ENCODE measurements at places on chromosomes 13 and 19.

DNA sequence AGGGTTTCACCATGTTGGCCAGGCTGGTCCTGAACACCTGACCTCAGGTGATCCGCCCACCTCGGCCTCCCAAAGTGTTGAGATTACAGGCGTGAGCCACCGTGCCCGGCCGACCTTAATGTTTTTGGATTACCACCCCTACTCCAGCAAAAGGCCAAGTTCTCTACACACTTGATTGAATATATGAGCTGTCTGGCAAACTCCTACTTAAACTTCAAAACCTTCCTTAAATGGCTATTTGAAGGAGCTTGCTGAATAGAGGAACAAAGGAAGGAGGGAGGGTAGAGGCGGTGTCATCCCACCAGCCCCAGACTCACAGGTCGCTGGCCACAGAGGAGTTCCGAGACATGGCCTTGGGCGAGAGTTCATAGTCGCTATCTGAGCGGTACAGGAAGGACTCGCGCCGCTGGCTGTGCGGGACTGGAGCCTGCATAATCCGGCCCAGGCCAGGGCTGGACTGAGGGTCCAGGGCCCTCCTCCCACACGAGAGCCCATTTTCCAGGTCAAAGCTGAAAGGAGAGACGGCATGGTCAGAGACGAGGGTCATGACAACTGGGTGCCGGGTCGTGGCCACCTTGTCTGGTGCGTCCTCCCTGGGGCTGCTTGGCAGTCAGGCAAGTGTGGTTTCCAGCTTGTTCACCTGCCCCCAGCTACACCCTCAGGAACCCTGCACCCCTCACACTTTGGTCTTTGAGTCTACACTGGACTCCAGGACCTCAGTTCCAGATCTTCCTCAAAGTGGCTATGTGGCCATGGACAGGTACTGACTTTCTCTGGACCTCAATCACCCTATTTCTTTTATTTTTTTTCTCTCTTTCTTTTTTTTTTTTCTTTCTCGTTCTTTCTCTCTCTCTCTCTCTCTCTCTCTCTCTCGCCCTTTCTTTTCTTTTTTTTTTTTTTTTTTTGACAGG is 4.2 kb downstream of the PDE4C start:
- DNase-seq, result no peak

DNA sequence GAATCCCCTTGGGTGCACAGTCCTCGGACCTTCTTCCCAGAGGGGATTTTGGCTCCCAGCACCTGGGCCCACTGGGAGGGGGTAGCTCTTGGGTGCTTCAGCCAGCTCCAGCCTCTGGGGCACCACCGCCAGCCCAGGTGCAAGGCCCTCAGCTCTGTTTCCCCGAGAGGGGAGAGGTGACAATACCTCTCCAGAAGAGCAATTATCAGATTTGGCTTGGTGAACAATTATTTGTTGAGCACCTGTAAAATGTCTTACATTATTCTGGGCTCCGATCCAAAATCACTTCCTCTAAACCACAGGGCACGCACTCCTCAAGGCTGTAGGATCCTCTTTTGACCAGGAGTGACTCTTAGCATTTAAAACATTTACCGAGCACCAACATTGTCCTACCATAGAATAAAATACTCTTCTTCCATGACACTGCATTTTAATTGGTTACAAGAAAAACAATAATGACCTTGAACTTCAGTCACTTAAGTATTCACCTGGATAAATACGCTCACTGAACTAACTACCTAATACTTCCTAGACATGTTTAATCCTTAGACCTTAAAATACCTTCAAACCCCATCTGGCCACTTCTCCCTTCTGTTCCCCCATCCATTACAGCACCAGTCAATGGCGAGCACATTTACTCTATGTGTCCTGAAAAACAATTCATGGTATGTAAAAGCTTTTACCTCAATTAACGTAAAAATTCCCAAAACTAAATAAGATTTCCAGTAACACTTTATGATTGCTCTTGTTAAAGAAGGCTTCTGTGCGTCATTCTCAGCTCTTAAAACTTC is 54.8 kb downstream of the ABCC4 start:
- peak; percentile 37 for DNase-seq

- DNase-seq, result peak; percentile 47
These were observed 7.7 kb downstream of the NDUFB7 start for GRCh38 chr19:14563989-14564651.

- no peak for DNase-seq
These were observed 357 bp downstream of the RPS11 start for GRCh38 chr19:49496574-49497008.

DNA sequence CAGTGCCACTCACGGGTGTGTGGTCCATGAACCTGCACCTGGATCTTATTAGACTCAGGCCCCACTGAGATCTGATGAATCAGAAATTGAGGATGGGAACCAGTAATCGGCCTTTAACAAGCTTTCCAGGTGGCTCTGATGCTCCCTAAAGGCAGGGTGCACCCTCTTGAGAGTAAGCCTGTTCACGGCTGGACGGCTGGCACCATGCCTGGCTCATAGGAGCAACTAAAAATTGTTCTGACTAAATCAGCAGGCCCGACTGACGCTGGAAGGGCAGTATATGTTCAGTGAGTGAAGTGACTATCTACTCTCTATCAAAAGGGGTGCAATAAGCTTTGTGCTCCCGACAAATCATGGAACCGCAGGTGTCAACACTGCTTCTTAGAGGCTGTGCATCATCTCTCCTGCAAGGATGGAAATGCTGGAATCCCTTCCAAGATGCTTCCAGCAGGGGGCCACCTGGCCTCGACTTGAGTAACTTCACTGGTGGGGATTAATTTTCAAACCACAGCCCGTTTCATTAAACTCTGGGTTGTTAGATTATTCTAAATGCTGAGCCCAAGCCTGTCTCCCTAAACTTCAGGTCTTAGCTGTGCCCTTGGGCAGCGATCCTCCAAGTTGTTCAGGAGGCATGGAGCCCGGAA is 28.4 kb downstream of the TMTC4 start:
- no peak for DNase-seq

DNA sequence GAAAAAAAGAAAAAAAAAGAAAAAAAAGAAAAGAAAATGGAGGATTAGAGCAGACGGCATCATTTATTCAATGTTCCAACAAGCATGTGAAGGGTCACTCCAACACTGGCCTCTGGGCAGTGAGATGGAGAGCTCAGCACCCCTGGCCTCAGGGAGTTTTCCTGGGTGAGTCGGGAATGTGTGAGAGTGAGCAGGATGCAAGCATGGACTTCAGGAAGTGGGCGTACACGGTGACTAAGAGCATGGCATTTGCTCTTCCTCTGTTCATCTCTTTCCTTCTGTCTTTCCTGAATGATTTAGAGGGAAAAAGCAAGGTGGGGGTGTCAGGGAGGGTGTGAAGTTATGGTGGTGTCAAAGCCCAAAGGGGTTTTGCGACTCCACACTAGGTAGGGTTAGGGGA is 682 bp upstream of the CABP5 start:
- no peak for DNase-seq

DNA sequence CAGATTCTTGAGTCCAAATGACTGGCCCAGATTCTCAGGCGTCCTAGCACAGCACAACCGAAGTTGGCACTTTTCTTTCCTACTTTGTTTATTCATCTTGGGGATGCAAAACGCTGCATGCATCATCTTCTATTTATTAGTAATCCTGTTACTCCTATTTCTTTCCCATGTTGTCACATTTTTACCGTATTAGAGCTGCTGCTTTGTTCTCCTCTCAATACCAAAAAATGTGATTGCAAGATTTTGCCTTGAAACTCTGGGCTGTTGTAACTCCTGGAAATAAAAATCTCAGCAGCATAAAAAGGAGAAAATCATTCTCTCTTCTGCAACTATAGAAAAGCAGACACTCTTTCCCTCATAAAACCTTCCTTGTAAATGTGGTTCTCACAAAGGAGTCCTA is 12.9 kb upstream of the IGSF23 start:
- no peak for DNase-seq

DNA sequence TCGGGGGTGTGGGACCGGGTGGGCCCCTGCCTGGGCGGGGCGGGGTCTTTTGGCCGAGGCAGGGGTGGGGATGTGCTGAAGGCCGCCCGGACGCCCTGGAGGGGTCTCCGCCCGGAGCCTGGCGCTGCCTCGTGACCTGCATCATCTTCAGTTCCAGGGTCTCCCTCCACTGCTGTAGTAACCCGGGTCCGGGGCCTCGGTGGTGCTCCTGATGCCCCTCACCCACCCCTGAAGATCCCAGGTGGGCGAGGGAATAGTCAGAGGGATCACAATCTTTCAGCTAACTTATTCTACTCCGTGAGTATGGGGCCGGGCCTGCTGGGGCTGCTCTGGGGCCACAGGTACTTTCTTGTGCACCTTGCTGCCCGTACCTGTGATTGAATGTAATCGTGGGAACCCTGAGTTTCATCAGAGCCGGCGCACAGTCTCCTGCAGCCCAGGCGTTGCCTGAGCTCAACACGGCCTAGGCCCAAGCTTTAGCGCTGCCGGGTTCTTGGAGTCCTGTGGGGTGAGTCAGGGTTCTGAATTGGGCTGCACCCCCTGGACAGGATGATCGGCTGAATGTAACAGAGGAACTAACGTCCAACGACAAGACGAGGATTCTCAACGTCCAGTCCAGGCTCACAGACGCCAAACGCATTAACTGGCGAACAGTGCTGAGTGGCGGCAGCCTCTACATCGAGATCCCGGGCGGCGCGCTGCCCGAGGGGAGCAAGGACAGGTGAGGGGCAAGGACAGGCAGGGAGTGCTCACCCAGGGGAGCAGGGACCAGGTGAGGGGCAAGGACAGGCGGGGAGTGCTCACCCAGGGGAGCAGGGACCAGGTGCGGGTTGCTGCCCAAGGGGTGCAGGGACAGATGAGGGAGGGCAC is 10.5 kb downstream of the PEAK3 start:
- no peak for DNase-seq

DNA sequence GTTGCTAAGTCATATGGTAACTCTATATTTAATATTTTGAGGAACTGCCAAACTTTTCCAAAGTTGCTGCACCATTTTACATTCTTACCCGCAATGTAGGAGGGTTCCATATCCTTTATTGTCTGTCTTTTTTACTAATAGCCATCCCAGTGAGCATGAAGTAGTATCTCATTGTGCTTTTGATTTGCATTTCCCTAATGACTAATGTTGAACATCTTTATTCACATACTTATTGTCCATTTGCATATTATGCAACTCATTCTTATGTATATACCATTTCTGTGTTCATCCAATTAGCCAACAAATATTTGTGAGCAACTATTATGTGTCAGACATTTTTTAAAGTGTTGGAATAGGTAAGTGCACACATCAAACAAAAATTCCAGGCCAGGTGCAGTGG is 20.4 kb upstream of the ATP8A2 start:
- no peak for DNase-seq

DNA sequence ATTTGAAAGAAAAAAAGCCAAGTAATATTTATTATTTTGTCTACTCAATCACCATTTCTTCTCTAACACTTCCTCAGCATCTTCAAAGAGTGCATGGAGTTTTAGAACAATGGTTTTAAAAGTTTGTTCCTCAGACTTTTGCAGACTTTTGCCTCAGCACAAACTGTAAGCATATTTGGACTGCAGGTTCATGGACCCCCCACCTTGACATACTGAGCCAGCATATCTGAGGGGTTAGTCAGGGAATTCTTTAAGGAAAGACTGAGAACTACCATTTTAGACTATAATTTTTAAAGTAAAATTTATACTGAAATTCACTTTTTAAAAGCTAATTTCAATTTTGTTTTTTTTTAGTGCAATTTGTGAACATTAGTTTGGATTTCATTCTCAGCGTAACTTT is 1676.8 kb upstream of the PCDH20 start:
- DNase-seq, result no peak

DNA sequence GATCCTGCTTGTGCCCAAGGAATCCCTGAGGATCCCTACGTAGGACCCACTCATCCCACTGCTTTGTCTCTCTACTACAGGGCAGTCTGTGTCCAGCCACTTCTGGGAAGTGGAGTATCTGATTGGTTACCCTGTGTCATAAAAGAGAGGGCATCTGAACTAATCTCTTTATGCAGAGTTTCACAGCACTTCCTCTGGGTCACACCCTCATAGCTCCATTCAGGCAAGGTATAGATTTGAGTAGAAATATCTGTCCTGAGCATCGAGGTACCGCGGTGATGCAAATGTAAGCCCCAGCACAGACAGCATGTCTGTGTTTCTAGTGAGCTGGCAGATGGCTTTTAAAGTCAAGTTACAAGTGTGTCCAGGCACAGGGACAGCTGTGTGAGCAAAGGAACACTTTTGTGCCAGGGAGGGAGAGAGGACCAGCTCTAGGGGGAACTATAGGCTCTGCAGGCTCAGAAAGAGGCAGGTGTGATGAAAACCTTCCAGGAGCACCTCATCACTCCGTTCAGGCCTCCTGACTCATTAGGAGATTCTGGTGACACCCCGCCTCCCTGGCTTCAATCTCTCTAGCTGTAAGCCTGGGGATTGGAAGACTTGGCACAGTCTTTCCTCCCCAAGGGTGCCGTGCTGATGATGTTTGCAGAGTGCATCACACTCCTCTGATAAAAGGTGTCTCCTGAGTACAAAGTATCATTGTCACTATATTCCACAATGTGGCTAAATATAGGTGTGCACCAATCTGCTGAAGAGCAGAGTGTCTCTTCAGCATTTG is 84.3 kb upstream of the UBL3 start:
- no peak for DNase-seq

- no peak for DNase-seq
These were observed 748 bp downstream of the LHFPL6 start for GRCh38 chr13:39602277-39602613.

DNA sequence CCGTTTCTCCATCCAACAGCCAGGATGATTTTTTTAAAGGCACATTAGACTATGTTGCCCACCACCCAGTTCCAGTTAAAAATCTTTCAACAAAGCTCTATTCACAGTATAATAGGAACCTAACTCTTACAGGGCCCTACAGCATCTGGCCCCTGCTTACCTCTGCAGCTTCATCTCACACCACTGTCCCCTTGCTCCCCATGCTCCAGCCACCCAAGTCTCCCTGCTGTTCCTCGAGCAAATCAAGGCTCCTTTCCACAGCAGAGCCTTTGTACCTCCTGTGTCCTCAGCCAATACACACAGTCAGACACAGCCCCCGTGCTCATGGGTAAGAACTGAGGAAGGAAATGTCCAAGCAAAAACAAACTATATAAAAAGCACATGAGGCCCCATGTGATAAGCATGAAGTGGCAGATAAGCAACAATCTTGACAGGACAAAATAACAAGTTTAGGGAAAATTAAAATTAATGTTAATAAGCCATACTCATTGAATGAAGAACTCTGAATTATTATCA is 67.5 kb downstream of the TSC22D1 start:
- no peak for DNase-seq

DNA sequence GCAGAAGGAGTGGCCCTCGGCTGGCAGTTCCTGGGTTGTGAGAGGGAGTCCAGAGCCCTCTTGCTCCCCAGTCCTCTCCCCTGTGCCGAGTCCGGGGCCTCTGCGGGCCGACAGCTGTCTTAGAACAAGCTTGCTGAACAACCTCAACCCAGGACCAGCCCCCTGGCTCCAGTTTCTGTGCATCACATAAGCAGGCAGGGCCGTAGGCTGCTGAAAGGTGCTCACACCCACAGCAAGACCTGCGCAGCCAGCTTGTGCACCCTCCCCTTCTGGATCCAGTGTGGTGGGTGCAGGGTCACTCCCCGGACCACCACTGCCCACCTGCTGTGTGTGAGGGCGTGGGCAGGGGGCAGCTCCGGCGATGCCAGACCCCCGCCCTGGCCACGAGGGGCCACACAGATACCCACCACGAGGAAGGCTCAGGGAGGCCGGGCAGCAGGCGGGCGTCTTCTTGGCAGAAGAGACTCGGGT is 25.2 kb upstream of the F7 start:
- DNase-seq, result no peak

GRCh38 chr13:106385654-106386053 is 149.8 kb downstream of the EFNB2 start:
- DNase-seq, result no peak

All from SHP77 (cell line).